Stomach (tissue), 19 donors: ENCODE measurements at places on chromosomes 4 and X. TPM values are rescaled to one million over a fixed set of nuclear protein-coding genes. Genes with fewer than 3 reads are reported as not detected.

- H3K36me3 ChIP-seq = no peaks in the 10 kb centered on the region
- H3K27ac ChIP-seq = no peak overlapping the region
- H3K4me1 ChIP-seq = no peaks in the 10 kb centered on the region
- H3K4me3 ChIP-seq = no peak overlapping the region
Measured at GRCh38 chr4:15936495-15936894, 2.0 kb downstream of the FGFBP1 start.

DNA sequence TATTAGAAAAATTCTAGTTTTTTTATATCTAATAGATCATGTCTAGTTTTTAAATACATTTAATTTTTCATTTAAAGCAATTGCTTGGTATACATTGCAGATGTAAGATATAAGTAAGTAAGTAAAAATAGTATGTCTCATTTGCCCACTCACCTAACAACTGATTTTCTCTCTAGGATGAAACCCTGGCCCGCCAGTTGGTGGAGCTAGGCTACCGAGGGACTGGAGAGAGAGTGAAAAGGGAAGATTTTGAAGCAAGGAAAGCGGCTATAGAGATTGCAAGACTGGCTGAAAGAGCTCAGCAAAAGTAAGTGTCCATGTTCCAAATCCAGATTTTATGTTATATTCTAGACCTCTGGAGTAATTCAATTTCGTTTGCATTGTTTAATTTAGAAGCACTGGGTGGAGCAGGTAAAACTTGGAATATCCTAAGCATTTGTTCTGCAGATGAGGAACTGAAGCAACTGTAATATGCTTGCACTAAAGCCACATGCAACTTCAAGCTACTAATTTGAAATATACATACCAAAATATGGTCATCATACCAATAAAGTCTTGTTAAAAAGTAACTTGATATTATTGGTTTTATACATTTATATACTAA lies 27.1 kb downstream of the CFAP299 start:
- H3K4me3 ChIP-seq = no peak overlapping the region
- H3K36me3 ChIP-seq = no peaks in the 10 kb centered on the region
- H3K4me1 ChIP-seq = no peaks in the 10 kb centered on the region

DNA sequence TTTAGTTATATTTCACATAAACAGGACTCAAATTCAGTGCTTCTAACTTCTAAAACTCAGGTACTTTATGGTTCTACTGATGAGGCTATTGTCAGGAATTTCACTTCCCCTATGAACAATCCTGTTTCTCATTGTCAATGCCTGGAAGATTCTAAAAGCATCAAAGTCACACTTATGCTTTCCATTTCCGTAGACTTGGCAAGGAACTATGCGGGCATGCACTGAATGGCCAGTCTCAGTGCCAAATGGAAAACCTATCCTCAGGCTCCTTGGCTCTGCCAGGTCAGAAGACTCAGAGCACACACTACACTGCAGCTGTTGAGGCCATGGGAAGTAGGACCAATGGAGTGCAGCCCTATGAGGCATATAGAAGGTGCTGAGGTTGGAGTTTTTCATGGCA lies 97.0 kb upstream of the PTPN13 start:
- H3K4me3 ChIP-seq = no peak overlapping the region
- H3K4me1 ChIP-seq = peaks cover 22% of the 10 kb centered on the region
- no peaks in the 10 kb centered on the region for H3K27me3 ChIP-seq
- H3K36me3 ChIP-seq = no peaks in the 10 kb centered on the region
- no peak overlapping the region for H3K27ac ChIP-seq

DNA sequence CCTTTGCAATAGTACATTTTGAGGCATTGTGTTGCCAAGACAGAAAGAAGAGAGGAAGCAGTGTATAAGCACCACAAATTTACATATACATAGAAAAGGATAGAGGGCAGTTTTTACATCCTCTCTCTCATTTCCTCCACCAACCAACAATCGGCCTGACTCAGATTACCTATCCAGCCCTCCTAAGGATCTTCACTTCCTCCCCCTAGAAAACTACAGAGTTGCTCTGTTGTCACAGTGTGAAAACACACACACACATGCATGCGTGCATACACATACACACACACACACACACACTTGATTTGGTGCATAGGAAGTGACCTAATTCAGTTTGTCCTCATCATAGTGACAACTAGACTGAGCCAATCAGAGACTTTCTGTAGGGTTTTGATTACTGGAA lies 98.8 kb upstream of the SPRY1 start:
- H3K4me3 ChIP-seq = no peak overlapping the region
- H3K27me3 ChIP-seq = no peaks in the 10 kb centered on the region
- H3K36me3 ChIP-seq = no peaks in the 10 kb centered on the region

DNA sequence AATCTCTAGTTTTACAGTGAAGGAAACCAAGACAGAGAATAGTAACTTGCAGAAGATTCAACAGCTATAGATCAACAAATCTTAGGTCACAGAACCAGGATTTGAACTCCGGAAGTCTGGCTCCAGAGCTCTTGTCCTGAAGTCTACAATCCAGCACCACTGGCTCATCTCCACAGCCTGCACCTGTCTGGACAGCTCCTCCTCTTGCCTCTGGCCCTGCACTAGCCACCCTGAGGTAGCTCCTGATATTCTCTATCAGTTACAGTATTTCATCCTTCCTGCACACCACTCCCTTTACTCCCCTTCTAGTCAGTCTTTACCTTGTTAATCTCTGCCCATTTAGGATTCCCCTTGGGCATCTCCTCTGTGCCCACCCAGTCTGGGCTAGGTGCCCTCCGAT lies 58.1 kb upstream of the LNX1 start:
- no peak for DNase-seq
- H3K27ac ChIP-seq = peak overlapping the region; percentile 81
- H3K4me3 ChIP-seq = no peak overlapping the region
- peaks cover 55% of the 10 kb centered on the region for H3K4me1 ChIP-seq
- H3K36me3 ChIP-seq = no peaks in the 10 kb centered on the region

GRCh38 chrX:130171446-130172126 lies at the start of gene RAB33A:
TSS of gene RAB33A (plus strand) at chrX:130171962. CDS start at chrX:130172063, 101 bp downstream.
- H3K27me3 ChIP-seq = peaks cover 11% of the 10 kb centered on the region
- no peaks in the 10 kb centered on the region for H3K36me3 ChIP-seq
- no peak for DNase-seq
- peaks cover 45% of the 10 kb centered on the region for H3K4me1 ChIP-seq

DNA sequence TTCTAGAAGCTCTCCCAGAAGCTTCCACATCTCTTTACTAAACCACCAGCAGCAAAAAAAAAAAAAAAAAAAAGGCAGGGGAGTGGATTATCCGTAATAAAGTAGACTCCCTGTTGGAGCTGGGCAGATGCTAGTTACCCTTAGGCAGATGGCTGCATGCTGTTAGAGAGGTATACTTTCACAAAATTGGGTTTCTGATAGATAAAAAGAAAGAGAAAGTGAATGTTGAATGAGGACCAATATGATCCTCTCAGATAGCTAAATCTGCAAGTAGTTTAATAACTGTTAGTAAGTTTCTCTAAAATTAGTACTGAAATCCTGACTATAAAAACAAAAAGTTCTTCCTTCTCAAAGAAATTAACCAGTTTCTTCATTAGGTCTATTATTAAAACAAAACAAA lies 195.4 kb downstream of the ANAPC10 start:
- no peaks in the 10 kb centered on the region for H3K27me3 ChIP-seq
- no peak for DNase-seq
- H3K4me1 ChIP-seq = no peaks in the 10 kb centered on the region
- H3K36me3 ChIP-seq = no peaks in the 10 kb centered on the region

DNA sequence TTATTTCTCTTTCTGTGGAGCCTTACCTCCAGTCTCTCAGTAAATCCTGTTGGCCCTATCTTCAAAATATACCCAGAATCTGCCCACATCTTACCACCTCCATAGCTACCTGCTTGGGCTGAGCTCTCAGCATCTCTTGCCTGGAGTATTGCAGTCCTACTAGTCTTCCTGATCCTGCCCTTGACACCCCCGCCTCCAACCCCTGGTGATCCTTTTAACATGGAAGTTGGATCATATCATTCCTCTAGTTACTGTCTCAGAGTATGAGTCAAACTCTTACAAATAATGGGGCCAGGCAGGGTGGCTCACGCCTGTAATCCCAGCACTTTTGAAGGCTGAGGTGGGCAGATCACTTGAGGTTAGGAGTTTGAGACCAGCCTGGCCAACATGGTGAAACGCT lies 43.1 kb upstream of the SETD7 start:
- H3K4me3 ChIP-seq = no peak overlapping the region
- no peaks in the 10 kb centered on the region for H3K27me3 ChIP-seq
- no peaks in the 10 kb centered on the region for H3K36me3 ChIP-seq
- peaks cover 7% of the 10 kb centered on the region for H3K4me1 ChIP-seq
- no peak for DNase-seq

DNA sequence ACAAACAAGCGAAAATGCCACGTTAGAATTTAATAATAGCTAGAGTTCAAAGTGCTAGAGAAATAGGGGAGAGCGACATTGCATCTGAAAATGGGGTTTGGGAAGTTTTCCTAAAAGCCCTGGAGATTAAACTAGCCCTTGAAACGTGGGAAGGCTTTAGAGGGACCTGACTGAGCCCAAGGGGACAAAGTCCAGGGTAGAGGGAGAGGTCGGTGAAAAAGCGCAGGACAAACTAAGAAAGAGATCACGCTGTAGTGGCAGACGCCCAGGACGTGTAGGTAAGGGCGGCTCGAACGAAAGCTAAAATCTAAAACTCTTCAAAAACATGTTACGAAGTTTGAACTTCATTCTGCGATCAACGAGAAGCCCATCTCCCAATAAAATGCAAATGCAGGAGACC lies 1.1 kb upstream of the ATP11C start:
- DNase-seq = peak; percentile 31
- no peaks in the 10 kb centered on the region for H3K36me3 ChIP-seq
- H3K4me3 ChIP-seq = peak overlapping the region; percentile 68
- H3K27ac ChIP-seq = peak overlapping the region; percentile 99
- H3K27me3 ChIP-seq = no peaks in the 10 kb centered on the region

GRCh38 chrX:8430444-8430843 lies 34.2 kb upstream of the VCX3B start:
- H3K27ac ChIP-seq = no peak overlapping the region
- H3K27me3 ChIP-seq = no peaks in the 10 kb centered on the region
- DNase-seq = no peak
- no peak overlapping the region for H3K4me3 ChIP-seq
- H3K4me1 ChIP-seq = no peaks in the 10 kb centered on the region

DNA sequence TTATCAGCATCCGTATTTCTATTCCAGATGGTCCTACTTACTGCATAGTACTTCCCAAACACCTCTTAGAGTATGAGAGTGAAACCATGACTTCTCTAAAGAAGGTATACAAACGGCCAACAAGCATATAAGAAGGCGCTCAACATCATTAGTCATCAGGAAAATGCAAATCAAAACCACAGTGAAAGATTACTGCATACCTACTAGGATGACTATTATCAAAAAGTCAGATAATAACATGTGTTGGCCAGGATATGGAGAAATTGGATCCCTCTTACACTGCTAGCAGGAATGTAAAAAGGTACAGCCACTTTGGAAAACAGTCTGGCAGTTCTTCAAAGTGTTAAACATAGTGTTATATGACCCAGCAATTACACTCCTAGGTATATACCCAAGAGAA lies 215.3 kb upstream of the CXorf66 start:
- no peak overlapping the region for H3K27ac ChIP-seq
- no peaks in the 10 kb centered on the region for H3K4me1 ChIP-seq
- no peaks in the 10 kb centered on the region for H3K27me3 ChIP-seq
- DNase-seq = no peak
- H3K36me3 ChIP-seq = no peaks in the 10 kb centered on the region
- no peak overlapping the region for H3K4me3 ChIP-seq

DNA sequence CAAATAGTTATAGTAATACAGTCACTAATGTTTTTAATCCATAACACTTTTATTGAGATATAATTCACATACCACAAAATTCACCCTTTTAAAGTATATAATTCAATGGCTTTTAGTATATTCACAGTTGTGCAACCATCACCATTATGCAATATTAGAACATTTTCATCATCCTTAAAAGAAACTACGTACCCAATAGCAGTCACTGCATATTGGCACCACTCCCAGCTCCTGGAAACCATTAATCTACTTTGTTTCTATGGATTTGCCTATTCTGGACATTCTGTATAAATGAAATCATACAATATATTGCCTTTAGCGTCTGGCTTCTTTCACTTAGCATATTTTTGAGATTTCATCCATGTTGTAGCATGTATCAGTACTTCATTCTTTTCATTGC lies 99.3 kb downstream of the AMMECR1 start:
- H3K4me3 ChIP-seq = no peak overlapping the region
- no peaks in the 10 kb centered on the region for H3K27me3 ChIP-seq
- H3K27ac ChIP-seq = no peak overlapping the region
- H3K36me3 ChIP-seq = no peaks in the 10 kb centered on the region
- H3K4me1 ChIP-seq = no peaks in the 10 kb centered on the region

The CDX4 gene
- not detected for total RNA-seq

The USP26 gene
- total RNA-seq = not detected
